ENCODE measurements at places on chromosomes 2 and 18.
A peak's percentile ranks its signal among the peaks of the same experiment; 100 is the strongest.

- no peak for DNase-seq
Observed at GRCh38 chr2:190149200-190149599, 86.7 kb upstream of the MSTN start.

DNA sequence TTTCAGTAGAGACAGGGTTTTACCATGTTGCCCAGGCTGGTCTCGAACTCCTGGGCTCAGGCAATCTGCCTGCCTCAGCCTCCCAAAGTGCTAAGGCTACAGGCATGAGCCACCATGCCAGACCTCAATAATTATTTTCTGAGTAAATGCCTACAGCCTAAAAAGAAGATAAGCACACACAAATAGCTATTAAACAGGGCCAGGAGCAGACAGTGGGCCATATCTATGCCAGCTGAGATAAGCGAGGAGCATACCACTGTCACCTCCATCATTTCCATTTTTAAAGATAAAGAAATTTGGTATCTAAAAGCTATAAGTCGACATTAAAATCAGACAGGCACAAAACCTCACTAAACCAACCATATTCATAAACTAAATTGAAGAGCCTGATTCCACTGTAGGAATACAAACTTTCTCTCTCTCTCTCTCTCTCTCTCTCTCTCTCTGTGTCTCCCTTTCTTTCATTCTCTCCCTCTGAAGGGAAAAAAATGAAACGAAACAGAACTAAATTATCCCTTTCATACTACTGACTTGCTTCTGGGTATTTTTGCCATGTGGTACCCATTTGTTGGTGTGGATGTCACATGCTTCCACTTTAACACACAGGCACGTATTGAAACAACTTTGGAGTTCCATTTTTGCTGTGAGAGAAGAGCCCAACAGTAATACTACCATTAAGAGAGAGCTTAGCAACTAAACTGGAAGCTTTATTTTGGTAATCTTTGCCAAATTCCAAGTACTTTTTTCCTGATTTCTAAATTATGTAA, 51.0 kb downstream of the FARSB start:
- no peak for DNase-seq

DNA sequence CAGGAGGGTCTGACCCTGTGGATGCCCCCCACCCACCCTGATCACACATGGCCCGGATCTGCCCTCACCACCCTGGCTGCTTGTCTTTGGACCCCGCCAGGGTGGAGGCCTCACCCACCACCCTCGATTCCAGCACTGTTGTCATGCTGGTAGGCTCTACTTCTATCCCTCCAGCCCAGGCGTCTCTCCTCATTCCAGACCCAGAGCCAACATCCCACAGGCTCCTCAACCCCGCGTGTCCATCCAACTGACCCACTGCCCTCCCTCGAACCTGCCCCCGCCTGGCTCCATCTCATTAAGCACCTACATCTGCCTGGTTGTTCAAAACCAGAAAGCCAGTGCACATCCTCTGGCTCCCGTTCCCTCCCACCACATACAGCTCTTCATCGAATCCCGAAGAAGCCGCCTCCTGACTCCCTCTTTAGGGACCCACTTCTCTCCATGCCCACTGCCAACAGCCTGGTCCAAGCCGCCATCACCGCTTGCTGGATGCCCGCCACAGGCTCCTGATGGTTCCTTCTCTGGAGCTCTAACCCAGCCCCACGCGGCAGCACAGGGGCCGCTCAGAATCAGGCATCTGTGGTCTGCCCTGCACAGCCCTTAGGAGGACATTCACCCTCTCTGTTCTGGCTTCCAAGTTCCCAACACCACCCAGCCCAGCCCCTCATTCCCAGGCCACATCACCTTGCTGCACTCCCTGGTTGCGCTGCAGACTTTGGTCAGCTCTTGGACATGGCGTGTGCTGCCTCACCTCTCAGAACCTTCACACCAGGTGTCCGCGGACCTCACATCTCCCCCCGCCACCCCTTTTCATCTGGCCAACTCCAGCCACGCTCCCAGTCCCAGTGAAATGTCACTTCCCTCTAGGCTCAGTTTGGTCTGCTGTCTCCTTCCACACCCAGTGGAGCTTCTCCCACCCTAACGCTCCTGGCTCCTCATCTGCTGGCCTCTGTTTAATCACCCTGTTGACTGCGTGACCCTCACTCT, 43.0 kb downstream of the EMX1 start:
- no peak for DNase-seq

- DNase-seq = no peak
Observed at GRCh38 chr2:64021578-64021977, 2.4 kb upstream of the VPS54 start.

- DNase-seq = peak; percentile 40
Observed at GRCh38 chr2:215920244-215921100, 92.9 kb downstream of the MREG start.

GRCh38 chr2:220270481-220271070, 643.1 kb downstream of the SLC4A3 start:
- DNase-seq = no peak

DNA sequence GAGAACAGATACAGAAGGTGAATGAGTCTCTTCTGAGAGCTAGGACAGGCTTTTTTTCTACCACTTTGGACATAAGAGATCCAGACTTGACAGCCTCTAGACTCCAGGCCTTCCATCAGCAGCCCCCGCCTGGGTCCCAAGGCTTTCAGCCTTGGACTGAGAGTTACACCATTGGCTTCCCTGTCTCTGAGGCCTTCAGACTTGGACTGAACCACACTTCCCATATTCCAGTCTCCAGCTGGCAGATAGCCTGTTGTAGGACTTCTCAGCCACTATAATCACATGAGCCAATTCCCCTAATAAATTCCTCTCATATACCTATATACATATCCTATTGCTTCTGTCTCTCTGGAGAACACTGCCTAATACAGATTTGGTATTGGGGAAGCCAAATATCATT, 128.2 kb downstream of the MCFD2 start:
- no peak for DNase-seq

GRCh38 chr18:67359873-67360838, 156.4 kb downstream of the DSEL start:
- DNase-seq = peak; percentile 74

DNA sequence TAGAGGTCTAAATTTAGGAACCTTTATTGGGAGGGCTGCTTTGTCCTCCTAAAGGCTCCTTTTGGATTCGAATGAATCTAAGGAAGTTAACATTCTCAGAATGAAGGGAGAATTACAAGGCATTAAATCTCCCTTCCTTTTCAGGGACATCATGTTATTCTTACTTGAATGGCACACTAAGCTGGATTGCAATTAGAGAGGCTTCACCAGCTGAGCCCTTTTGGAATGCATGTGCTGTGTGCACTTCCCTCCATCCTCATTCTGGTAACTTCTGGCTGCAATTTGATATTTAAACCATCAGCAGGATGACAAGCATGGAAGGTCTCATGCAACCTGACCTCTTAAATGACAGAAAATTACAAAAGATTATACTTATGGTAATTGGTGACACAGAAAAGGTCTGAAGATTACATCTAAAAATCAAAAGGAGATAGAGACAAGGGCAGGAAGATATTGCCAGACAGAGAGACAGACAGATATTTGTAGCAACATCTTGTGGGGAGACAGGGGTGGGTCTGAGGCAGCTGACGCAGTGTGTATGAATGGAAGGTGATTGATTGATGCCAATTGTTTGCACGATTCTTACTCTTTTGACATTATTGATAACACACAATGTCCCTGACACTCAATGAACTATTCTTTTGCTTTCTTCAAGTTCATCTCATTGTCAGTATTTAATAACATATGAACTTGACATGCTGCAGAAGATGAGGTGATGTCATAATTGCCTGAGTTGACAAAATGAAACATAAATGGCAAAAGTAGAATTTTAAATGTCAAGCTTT, 570.8 kb upstream of the GYPC start:
- DNase-seq = no peak

All from epithelial cell of proximal tubule (primary cell).